ENCODE measurements at places on chromosomes 11 and 22.

DNA sequence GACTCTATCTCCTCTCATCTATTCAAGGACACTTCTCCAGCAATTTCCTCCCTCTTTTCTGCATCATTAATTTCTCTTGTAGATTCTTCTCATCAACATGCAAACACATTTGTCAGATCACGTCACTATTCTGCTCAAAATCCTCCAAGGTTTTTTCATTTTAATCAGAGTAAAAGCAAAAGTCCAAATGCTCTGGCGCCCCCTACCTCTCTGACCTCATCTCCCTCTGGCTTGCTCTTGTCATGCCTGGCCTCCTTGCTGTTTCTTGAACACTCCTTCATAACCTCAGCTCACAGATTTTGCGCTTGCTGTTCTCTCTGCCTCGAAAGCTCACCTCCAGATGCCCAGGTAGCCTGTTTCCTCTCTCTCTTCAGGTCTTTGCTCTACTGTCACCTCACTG lies 22.4 kb downstream of the RTCB start:
- DNase-seq = peak; percentile 36

GRCh38 chr22:22210375-22210774 lies 34.2 kb upstream of the VPREB1 start:
- no peak for DNase-seq

DNA sequence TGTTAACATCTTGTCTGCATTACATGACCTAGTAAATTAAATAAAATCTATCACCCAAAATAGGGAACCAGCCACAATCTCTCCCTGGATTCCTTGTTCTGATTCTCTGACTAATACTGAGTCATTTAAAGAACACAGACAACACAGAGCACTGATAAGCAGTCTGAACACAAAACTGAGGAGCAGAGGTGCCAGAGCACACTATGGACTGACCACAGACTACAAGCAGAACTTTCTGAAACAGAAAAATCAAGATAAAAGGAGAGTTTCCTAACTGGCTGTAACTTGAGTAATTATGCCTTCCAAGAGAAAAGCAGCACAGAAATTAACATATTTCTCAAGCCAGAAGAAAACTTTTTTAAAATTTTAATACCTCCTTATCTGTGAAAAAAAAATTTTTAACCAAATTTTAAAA lies 128.8 kb downstream of the SGSM3 start:
- DNase-seq = no peak

DNA sequence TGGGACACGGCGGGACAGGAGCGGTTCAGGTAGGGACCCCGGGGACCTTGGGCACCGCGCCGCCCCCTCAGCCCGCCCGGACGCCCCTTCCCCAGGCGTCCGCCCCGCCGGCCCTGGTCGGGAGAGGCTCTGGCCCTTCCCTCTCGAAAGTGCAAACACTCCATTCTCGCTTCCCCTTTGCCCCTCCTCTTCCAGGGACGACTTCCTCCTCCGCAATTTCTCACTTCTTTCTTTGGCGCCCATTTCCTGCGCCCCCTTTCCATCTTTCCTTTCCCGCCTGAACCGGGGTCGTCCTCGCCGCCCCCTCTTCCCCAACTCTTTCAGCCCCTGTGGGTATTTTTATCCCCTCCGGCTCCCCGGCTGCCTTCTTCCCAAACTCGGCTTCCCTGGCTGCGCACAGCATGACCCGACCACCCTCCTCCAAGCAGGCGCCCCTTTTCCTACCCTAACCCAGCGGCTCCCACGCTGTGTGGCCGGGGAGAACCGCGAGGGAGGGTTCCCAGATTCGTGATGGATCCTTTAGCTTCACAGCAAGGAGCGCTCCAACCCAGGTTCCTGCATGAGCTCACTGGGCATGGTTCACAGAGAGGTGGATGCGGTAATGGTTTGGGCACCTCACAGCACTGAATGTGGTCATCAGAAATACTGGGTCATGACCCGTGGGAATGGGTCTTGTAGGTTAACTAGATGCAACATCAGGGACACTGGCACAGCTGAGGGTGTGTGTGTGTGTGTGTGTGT lies 689 bp downstream of the RAB39A start:
- DNase-seq = peak; percentile 61

DNA sequence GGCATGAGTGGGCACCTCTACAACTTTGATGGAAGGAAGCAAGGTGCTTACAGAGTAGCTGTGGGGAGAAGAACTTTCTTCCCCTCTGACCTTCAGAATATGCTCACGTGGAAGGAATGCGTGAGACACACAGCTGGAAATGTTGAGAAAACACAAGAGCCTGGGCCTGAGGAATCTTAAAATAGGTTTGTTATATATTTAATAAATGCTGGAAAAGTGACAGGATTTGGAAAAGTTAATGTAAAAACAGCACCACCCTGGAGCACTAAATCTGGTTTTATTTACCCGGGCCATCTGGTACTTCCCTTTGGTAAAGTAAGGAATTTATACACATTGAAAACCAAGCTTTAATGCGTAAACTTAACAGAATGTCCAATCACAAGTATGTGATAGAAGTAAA lies 14.0 kb upstream of the AMPD3 start:
- no peak for DNase-seq

DNA sequence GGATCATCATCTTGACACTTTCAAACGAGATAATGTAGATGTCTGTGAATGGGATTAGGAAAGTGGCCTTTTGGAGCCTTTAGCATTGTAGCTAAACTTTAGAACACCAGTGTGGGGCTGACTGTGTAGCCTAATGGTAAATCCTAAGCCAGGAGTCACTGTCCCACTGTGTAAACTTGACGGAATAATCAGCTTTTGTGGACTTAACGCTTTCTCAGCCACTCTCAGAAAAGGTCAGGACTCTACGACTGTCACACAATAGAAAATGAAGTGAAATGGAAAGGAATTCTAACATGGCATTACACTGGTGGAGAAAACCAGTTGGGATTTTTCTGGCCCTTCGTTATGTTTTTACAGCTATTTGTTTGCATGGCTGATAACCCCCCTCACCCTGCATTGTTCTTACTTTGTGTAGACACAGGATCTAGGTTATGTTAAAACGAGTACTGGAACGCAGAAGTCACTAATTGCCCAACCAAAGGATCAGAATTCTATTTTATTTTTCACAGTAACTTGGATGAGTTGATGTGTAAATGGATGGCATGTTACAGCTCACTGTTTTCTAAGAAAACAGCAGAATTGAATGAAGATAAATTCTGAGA lies 22.0 kb upstream of the GRAMD1B start:
- DNase-seq = no peak

- DNase-seq = no peak
Measured at GRCh38 chr11:27255447-27255828, 107.6 kb downstream of the CCDC34 start.

DNA sequence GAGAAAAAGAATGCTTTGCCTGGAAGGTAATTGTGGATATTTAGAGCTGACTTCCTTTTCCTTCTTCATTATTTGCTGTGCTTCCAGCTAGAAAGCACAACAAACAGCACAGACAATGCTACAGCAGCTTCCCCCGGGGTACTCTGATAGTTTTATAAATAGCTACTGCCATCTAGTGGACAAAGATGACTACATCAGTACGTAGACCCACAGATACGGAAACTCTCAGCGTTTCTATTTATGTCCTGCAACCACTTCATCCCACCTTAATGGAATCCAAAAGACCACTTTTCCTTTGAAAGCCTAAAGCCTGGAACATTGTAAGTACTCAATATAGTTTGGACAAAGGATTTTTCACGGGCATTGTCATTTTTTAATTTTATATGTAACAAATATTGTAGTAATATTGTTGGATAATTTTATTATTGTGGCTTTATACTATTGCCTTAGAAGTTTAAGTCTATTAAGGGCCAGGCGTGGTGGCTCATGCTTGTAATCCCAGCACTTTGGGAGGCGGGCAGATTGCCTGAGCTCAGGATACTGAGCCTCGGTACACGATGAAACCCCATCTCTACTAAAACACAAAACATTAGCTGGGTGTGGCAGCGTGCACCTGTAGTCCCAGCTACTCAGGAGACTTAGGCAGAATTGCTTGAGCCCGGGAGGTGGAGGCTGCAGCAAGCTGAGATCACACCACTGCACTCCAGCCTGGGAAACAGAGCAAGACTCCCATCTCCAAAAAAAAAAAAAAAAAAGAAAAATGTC lies 7.5 kb downstream of the HSPA8 start:
- DNase-seq = peak; percentile 94

- no peak for DNase-seq
Measured at GRCh38 chr11:27464289-27464696, 8.3 kb downstream of the LGR4 start.

GRCh38 chr11:34261820-34262219 lies 96.0 kb downstream of the ABTB2 start:
- DNase-seq = no peak

- no peak for DNase-seq
Measured at GRCh38 chr22:41625577-41625976, 4.5 kb downstream of the XRCC6 start.

- no peak for DNase-seq
Measured at GRCh38 chr11:47438721-47439120, 10.2 kb downstream of the RAPSN start.

GRCh38 chr11:93054279-93054678 lies 84.8 kb downstream of the MTNR1B start:
- DNase-seq = no peak

- DNase-seq = no peak
Measured at GRCh38 chr11:34613552-34614056, 7.3 kb upstream of the EHF start.

- DNase-seq = no peak
Measured at GRCh38 chr22:24147666-24148065, 33.6 kb upstream of the SUSD2 start.

DNA sequence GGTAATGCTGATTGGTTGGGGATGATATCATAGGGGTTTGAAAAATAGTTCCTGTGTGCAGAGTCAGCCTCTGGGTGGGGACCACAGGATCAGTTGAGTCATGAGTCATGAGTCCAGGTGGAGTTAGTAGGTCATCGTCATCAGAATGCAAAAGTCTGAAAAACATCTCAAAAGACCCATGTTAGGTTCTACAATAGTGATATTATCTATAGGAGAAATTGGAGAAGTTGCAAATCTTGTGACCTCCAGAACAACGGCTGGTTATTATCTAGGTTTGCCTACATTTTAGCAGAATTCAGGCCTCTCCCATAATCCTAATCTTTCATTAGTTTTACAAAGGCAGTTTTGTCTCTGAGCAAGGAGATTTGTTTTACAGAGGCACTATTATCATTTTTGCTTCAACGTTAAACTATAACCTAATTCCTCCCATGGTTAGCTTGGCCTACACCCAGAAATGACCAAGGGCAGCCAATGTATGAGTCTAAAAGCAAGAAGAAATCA lies 38.9 kb downstream of the MS4A2 start:
- DNase-seq = no peak

DNA sequence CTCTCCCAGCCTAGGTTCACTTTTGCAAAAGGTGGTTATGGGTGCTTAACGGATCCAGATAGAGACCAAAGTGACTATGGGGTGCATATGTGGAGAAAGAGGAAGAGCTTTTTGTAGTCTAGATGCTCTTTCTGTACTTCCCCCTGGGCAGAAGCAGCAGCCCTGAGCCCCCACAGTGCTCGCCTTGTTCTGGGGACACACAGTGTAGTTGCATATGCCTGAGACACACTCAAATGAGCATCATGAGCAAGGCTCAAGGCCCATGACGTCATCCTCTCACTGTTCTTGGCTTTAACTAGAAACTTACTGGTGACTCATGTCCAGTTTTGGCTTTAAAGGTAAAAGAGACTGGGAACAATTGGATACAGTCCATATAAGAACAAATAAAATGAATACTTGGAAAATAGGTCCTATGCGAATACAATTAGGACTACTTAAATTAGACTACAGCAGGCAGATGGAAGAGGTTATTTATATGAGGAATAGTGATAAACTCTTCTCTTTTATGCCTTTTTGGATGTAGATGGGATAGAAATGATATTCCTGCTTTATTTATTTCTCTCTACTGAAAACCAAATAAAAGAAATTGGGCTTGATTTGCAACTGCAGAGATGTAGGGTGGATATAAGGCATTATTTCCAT lies 20.1 kb upstream of the PEX26 start:
- peak; percentile 82 for DNase-seq

DNA sequence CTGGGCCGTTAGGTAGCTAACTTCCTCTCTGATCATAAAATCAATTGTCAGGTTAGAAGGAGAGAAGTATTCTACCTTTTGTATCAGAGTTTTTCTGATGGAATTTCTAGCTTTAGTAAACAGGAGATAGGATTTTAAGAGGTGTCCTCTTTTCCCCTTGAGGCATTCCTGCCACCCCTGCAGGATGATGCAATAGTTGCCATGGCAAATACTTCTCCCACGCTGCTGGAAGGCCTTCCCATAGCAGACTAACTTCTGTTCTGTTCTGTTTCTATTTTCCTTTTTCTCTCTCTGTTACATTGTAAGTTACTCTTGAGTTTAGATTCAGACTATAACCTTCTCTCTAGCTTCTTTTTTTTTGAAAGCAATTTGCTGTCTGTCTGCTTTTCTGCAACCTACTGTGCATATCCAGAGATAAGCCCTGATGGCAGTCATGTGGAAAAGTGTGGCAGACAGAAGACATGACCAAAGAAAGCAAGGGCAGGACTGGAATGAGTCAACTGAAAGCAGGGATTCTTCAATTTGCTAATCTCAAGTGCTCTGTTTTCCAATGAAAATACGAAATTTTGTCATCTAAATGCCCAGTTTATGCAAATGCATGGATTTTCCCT lies 679.1 kb downstream of the DLG2 start:
- no peak for DNase-seq

DNA sequence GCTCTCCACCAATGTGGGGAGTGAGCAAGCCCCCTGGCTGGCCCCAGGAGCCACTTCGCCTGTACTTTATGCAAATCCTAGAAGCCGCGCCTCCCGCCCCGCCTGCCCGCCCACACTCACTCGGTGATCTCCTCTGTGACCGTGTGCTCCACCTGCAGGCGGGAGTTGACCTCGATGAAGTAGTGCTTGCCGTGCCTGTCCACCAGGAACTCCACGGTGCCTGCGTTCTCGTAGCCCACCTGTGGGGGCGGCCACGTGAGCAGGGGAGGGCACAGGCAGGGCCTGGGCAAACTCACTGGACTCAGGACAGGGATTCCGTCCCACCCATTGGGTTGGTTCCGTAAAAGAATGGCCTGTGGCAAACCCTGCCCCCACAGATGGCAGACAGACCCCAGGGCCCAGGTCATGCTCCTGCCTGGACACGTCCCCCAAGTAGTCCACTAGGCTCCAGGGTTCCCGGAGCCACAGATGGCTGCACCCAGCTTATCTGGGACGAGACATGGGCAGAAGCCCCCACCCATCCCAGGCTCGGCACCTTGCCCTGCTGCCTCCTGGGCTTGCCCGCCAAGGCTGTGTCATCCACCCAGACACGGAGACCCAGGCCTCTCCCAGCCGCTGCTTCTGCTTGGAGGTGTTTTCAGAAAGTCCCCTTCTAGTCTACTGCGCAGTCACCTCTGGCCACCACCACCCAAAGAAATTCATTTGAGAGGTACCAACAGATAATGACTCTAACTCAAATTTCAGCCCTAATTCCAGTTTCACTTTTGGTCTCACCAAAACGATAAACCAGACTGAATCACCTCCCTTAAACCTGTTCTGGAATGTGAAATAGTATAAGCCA lies 12.1 kb downstream of the LRFN4 start:
- peak; percentile 50 for DNase-seq

Measured in cerebellar cortex (tissue), 1 donor.